ENCODE measurements at places on chromosomes 6 and 20.

DNA sequence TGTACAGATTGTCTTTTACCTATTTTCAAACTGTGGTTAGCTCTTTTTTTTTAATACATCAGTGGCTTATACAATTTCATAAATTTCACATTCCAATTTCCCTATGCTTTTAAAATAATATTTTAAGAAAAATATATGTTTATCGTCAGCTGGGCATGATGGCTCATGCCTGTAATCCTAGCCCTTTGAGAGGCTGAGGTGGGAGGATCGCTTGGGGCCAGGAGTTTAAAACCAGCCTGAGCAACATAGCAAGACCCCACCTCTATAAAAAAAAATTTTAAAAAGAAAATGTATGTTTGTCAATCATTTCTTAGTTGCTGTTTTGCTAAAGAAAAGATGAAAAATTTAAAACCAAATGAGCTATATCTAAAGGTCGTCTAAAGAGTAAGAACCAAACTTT is 3.4 kb downstream of the GJA1 start:
- no peak for DNase-seq

DNA sequence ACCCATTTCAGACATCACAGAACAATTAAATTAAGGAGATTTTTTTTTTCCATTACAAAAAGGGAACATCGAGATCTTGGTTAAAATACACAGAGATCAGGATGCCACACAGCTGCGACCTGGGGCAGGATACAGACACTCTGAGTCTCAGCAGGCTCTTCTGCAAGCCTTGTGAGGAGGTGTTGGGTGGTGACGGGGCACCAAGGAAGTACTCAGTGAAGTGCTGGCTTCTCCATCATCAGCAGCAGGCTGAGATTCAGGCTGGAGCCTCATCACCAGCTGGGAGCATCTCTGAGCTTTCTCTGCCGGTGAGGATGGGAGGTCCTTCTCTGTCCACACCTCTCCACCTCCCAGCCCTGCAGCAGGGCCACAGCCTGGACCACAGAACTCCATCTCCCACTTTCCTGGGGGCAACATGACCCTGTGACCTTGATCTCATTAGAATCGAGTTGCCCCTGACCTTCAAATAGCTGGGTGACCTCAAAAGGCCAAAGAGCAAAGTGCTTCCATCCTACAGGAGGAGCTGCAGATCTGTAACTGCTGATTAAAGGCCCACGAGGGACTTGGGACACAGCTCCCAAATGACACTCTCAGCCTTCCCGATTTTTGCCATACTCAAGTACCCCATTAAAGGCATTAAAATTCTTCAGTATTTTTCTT is 16.0 kb downstream of the PMEPA1 start:
- no peak for DNase-seq

DNA sequence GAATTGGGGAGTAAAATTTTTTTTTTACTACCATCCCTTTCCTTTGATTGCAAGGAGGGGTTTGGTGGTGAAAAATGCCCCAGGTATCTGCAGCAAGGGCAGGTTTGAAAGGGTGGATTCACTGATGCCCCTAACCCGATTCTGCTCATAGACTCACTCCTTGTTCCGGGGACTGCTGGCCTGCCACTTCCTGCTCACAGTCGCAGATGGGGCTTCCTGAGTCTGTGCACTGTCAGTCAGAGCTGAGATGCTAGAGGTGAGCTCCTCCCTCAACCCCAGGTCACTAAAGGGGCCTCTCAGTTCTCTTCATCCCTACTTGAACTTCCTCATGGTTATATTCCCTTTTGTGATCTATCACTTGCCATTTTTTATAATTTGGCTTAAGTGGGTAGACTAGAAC is 357.9 kb downstream of the FARS2 start:
- peak; percentile 8 for DNase-seq

GRCh38 chr6:130008236-130008873 is 10.0 kb upstream of the L3MBTL3 start:
- no peak for DNase-seq

DNA sequence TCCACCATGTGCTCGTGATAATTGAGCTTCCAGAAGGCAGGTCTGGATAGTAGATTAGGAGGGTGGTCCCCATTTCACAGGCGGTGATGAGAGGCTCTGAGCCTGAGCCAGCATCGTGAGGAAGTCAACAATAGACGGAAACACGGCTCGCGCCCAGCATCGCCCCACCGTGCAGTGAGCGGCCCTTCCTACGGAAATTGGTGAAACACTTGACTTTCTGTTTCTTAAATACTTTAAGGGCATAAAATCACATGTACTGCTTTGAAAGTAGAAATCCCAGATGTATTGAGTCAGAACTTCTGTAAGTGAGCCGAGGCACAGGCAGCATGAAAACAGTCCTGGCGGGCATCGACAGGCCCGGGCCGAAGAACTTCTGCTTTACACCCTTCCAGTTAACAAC is 4.3 kb upstream of the KIF25 start:
- DNase-seq = no peak
